ENCODE measurements at places on chromosomes 7 and 10.

DNA sequence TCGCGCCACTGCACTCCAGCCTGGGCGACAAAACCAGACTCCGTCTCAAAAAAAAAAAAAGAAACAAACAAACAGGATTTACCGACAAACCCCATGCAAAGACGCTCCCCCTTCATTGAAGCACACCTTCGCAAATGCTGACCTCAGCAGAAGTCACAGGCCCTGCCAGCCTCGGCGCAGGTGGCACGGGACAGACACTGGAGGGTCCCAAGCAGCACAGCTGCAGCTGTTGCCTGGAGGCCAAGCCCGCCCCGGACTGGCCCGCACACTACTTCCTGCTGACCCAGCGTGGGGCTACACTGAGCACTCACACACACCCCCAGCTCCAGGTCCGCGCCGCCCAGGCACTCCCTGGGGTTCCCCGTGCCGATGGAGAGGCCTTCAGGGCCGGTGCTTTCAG, 31.2 kb downstream of the SNX8 start:
- DNase-seq = no peak

DNA sequence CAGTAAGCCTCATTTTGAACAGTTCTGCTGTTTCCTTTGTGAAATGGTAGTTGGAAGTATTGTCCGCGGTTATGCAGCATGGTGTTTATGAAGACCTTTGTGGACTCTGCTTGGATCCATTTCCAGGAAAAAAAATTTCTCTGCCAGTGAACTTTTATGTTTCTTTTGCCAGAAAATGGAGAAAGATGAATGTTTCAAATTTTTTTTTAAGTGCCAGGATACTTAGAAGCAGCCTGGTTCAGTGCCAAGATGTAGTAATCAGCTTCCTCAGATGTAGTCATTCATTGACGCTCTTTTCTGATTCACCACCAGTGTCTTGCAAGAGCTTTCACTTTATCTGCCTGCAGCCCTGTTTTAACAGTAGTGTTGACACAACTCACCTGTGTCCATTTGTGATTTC, 258.2 kb downstream of the SDK1 start:
- DNase-seq = no peak

DNA sequence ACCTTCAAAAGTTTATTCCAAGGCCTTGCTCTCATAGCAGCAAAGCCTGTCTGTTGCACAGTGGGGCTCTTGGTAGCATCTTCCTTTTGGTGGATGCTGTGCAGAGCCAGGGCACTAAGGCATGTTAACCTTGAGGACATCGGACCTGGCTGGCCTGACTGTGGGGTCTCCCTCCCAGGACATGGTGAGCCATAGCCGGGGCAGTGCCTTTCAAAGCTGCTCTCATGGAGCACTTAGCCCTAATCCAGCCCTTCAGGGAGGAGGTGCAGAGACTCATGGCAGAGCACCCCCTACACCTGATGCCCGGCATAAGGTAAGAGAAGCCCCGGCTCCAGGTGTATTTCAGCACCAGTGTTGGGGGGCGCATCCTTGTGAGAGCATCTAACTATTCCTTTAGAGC, 941.4 kb upstream of the ZNF722 start:
- DNase-seq = no peak

DNA sequence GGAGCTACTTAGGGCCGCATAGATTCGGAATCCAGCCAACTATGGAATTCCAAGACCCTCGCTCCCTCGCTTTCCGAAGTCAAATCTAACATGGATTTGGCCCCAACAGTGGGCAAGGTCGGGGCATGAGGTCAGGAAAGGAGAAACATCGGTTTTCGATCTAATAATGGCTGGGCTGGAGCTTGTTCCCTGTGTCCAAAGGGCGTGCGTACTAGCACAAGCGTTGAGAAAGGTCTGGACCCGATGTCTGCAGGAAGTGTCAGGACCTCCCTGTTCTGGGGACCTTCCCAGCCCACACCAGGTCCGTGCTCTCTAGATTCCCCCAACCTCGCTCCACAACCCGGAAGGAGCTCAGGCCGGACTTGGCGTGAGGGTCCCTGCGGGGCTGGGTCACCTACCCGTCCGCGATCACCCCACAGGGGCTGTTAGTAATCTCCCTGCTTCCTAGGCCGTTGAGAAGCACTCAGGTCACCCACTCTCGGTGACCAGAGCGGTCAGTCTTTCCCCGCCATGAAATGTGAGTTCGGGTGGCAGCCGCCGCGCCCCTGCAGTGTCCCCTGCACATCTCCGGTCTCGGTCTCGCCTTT, 4.8 kb downstream of the FEZF1 start:
- DNase-seq = no peak

DNA sequence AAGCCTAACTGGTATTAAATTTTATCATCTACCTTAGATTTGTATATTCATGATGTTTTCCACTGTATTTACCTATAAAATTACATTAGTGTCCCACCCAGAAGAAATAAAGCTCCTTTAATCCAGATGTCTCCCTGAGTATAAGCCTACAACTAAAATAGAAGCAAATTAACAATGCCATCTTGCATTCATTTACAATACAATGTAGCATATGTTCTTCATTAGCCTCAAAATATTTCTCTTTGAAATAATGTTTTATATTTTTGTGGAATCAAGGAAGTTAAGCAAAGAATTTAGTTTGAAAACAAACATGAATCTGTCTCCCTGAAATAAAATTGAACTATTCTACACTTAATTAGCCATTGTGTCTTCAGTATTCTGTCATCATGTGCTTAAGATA, 112.3 kb downstream of the CACNA2D1 start:
- DNase-seq = no peak

DNA sequence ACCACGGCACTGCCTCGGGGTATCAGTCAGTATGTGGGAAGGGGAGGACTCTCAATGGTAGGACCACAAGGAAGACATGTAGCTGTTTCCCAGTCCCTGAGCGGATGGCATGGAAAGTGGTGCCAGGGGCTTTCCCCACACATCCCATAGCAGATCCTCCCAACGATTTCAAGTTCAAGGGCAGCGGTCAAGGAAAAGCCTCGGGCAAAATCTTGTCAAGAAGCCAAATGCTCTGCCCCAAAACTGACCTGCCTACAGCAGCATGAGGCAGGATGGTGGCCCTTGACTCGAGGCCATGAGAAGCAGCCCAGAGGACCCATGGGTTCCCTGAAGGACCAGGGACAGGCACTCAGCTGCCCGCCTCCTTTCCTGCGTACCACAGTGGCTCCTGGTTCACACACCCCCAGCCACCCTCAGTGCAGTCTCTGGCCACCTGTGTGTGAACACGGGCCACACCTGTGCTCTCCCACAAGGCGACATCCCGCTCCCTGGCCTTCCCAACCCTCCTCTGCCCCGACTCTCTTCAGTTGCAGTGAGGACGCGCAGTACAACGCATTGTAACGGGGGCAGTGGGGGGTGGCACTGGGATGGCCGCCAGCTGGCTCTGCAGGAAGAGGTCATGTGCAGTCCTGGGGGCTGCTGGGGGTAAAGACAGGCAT, 43.6 kb downstream of the CTBP2 start:
- no peak for DNase-seq

DNA sequence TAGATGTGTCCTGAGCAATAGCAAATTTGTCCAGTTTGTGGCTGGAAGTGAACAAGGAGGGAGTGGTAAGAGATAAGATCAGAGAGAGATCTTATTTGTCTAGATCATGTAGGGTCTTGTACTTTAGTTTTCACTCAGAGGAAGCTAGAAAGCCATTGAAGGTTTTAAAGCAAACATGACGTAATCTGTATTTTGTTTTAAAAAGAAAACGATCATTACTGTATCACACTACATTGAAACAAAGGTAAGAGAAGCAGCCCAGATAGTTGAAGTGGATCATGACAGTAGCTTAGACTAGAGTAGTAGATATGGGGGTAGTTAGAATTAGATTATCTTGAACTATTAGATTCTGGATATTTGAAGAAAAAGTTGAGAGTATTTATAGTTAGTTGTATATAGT, 23.6 kb upstream of the ZNF804B start:
- DNase-seq = no peak

DNA sequence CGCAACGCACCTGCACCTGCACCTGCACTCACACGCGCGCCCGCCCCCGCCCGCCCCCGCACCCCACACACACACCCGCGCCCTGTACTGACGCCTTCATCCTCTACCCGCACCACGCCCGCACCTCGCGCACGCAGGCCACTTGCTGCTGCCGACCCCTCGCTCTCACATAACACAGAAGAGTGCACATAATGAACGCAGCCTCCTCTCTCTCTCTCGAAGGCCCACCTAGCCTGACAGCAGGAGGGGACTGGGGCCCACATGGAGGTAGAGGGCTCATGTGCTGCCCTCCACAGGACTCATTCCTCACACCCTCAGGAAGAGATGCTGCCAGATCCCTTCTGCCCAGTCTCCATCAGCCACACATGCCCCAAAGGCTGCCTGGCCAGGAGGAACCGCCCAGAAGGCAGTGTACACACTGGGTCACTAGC, 432 bp upstream of the CAMK2B start:
- peak; percentile 62 for DNase-seq

- DNase-seq = no peak
Measured at GRCh38 chr7:157791261-157791660, 454.5 kb downstream of the DNAJB6 start.

DNA sequence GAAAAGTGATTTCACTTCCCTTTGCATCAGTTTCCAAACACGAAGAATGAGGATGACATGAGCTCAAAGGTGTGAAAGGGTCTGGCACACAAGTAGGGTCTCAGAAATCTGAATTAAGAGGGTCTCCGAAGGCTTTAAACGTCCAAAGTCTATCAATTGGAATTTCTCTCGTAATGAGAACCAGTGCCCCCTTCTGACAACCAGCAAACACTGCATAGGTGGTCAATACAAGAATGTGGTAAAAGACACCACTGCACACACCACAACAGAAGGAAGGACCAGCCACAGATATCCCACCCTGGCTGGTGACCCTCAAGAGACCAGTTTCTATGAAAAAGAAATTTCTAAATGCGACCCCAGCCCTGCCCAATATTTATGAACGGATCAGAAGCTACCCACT, 78.1 kb downstream of the CALN1 start:
- no peak for DNase-seq

DNA sequence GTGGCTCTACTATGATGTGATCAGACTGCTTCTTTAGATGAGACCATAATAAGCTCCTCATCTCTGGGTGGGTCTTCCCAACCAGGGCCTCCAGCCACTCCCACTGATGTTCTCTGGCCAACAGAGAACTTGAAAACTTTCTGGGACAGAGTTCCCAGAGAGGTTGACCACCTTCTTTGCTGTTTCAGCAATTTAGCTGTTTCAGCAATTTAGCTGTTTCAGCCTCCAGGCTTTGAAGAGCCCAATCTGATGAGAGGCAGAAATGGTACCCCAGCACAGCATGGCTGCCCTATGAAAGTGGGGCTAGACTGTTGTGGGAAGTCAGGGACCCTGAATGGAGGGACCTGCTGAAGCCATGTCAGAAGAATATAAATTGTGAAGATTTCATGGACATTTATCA, 49.0 kb downstream of the ZNF92 start:
- no peak for DNase-seq

DNA sequence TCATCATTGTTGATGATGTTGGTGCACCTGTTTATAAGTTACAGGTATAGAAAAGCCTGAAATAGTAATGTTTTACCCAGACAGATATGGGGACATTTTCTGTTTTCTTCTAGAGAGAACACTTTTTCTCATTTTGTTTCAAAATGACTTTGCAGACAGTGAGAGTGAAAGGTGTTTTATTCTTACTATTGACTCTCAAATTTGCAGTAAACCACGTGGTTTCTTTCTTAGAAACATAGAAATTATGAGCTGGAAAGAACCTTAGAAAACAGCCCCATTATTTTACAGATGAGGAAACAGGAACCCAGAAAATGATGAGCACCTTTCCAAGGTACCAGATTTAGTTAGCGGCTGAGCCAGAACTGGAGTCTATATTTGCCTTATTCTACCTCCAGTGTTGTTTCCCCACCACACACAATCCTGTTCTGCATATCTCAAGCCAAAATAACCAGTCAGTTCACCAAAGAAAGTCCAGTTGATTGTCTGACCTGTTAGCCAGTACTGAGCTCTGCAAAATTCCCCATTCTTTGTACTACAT, 138.9 kb upstream of the AHR start:
- DNase-seq = no peak
